Fibroblast of skin of right biceps (primary cell): ENCODE measurements at places on chromosomes 7 and 10.

GRCh38 chr10:130771491-130771946 lies 540.0 kb downstream of the TCERG1L start:
- no peak for DNase-seq

- peak; percentile 85 for DNase-seq
These were observed 55.4 kb upstream of the KIAA1217 start for GRCh38 chr10:24153537-24153936.

GRCh38 chr10:53135213-53135896 lies 362.8 kb upstream of the MBL2 start:
- no peak for DNase-seq

- DNase-seq, result peak; percentile 78
These were observed 44.2 kb downstream of the PDLIM1 start for GRCh38 chr10:95246582-95247051.

- DNase-seq, result no peak
These were observed 146.4 kb downstream of the SNX10 start for GRCh38 chr7:26438078-26438477.

GRCh38 chr7:101273206-101273605 lies 28.3 kb upstream of the FIS1 start:
- no peak for DNase-seq

DNA sequence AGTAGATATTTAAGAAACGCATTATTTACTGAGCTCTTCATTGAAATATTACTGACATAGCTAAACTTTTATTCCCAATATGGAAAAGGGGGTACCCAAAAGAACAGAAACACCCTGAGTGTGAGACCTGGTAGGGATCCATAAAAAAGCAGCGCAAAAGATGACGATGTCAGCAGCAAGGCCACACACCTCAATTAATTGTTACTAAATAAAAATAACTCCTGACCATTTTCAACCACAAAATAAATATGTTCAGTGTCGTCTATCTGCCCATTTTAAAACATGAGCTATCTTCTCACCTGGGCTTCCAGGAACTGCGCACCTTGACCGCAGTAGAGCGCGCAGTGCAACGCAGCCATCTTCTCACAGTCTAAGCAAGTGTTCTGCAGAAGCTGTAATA lies 61.2 kb downstream of the GSAP start:
- no peak for DNase-seq

- DNase-seq, result no peak
These were observed 81.4 kb downstream of the LRRC4 start for GRCh38 chr7:127949769-127950222.

GRCh38 chr10:110923856-110924493 lies 4.6 kb downstream of the SHOC2 start:
- DNase-seq, result no peak

DNA sequence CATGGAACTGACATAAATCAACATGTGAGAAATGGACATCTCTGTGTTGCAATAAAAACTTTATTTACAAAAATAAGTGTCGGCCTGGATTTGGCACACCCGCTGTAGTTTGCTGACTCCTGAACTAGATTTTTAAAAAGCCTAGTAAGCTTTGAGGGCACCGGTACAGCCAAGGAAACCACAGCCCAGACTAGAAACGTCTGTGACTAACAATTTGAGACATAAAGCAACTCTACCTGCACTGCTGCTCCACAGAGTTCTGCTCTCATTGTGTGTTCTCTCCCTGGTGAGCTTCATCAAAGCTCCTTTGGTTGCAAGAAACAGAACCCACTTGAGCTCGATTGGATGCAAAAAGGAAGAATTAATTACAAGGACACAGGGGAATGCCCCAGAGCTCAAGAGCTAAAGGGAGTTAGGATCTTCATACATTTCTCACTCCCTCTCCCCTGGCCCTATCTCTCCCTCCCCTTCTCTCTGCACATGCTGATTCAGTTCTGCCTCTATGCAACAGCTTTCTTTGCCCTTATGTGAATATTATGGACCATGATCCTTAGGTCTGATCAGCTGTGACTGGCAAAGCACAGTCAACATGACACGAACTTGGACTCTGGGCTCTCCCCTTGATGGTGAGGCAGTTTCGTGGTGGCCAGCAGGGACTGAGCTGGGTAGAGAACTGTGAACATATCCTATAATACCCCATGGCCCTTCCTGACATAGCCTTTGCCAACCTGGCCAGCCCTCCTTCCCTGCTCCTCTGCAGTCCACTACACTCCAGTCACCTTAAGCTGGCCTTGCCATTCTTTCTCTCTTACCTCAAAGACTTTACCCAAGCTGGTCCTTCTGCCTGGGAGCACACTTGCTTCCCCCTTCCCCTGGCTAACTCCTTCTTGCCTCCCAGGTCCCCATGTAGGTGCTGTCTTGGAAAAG lies 77.5 kb upstream of the YAE1 start:
- DNase-seq, result no peak

DNA sequence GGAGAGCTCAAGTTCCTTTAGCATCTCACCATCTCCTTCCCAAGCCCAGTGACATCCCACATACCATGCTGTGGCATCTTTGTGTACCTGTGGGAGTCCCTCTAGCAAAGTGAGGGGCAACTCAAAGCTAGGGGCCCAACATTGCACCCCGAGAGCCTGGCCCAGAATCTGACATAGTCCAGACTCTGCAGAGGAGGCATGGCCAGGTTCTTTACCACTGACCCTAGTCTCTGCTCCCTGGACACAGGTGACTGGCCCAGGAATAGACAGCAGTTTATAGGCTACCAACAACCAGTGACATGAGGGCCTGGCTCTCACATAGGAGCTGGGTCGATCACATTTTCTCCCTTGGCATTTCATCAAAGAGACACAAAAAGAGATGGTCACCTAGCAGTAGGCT lies 444.0 kb upstream of the ZMIZ1 start:
- DNase-seq, result no peak

DNA sequence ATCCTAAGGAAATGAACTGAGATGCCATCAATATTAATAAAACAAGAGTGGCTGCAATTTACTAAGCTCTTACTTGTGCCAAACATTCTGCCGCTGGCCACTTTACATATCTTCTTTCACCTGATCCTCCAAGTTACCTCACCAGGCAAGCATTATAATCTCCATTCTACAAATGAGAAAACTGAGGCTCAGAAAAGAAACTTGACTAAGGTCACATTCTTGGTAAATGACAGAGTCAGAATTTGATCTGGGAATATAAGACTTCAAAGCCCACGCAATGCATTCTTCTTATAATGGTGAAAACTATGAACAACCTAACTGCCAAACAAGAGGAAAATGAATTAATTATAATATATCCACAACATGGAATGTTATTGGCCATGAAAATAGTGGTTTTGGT lies 46.1 kb upstream of the SMNDC1 start:
- DNase-seq, result peak; percentile 34

DNA sequence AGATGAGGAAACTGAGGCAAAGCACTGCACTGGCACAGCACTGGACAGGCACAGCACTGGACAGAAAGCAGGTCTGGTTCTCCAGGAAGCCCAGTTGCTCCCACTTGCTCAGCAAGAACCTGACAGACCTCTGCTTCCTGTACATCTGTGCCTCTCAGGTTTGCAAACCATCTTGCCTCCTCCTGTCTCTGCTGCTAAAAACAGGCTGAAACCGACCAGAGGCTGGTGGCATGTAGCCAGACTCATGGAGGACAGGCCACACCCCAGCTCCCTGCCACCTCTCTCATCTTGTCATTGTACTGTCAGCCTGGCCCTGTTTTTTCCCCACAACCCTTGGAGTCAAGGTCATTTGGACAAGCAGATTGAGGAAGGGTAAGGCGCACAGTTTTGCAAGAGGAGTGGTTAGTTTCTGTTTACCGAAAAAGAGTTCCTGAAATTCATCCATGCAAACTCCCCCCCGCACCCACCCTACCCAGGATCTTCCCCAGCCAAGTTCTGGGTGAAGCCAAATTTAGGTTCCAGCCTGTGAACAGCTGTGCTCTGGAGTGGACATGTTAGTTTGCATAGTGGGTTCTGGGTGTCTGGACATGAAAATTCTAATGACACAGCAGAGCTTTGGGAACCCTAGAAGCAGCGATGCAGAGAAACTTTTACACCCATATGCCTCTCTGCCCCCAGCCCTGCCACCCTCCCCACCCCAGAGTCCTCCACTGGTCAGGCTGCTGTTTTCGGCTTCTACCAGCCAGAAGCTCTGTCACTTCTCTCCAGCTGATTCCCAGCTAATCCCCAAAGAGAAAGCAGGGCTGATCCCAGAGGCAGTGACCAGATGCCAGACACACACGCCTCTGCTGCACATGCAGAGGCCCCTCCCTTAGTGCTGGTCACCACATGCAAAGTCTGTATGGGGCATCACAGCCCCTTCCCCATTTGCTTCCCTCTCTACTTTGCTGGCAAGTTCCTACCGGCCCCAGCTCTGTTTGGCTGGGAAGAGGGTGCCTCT lies 8.5 kb upstream of the C10orf105 start:
- DNase-seq, result no peak

- no peak for DNase-seq
These were observed 856.2 kb upstream of the GHITM start for GRCh38 chr10:83283151-83283550.

GRCh38 chr10:90675621-90676020 lies 182.2 kb downstream of the HTR7 start:
- DNase-seq, result peak; percentile 46

GRCh38 chr7:87155788-87156187 lies 3.5 kb downstream of the DMTF1 start:
- no peak for DNase-seq

- no peak for DNase-seq
These were observed 61.7 kb upstream of the PPP2R2D start for GRCh38 chr10:131838966-131839742.
